Stimulated activated CD8-positive, alpha-beta memory T cell treated with anti-CD3 and anti-CD28 coated beads, Interleukin-4, amount 100 ng/mL, for 4 hours (primary cell): ENCODE measurements at places on chromosomes 12 and 14.

GRCh38 chr12:8698132-8698851, 501 bp downstream of the RIMKLB start:
- peak; percentile 12 for DNase-seq

- DNase-seq, result no peak
These were observed 46.6 kb downstream of the PRIMA1 start for GRCh38 chr14:93741556-93742230.

GRCh38 chr14:95039993-95040348, 117.4 kb downstream of the DICER1 start:
- DNase-seq, result no peak

- DNase-seq, result no peak
These were observed 12.1 kb upstream of the KCNMB4 start for GRCh38 chr12:70353780-70354660.

DNA sequence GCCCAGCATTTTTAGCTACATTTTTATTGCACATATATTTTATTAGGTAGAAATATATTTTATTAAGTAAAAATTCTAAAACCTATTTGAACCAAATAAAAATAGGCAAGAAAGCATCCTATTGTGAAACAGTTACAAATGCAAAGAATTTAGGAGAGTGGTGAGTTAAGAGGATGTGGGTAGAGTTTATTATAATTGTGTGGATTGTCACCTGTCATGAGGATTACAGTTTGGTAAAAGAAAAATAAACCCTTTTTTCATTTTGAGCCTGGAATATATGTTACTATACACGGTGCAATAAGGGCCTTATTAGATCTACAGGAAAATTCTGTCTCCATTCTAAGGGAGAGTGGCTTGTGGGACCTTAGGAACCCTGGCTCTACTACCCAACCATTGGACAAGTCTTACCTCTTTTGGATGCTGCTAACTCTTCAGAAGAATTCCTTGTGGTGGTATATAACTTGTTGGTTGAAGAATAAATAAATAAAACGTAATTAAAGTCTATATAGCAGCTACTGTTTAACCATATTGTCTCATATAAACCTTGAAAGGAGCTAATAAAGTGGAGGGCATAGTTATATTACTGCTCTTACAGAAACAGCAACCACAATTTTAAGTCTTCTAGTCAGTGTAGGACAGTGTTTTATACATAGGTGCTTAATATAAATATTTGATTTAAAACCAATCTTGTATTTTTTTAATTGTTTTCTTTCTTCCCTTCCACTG, 67.8 kb downstream of the FGD4 start:
- no peak for DNase-seq

DNA sequence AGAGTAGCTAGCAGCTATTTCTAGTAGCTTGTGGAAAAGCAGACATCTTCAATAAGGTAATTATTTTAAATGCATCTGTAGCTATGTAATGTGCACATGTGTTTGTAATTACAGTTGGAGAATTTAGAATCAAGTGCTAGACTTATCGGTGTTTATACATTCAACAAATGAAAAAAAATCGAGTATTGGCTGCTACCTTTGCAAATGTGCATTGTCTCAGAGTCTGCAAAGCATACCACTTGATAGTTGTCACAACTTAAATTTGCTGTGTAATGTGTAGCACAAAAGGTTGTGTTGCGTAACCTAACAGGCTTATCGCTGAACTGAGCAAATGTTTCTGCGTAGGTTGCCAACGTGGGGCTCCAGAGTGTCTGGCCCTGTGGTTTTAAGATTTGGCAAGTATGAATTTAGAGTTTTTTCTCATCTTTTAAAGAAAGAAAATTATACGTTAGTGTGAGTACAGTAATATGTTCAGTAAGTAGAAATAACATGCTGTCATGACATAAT, 44.3 kb downstream of the TMTC2 start:
- no peak for DNase-seq

DNA sequence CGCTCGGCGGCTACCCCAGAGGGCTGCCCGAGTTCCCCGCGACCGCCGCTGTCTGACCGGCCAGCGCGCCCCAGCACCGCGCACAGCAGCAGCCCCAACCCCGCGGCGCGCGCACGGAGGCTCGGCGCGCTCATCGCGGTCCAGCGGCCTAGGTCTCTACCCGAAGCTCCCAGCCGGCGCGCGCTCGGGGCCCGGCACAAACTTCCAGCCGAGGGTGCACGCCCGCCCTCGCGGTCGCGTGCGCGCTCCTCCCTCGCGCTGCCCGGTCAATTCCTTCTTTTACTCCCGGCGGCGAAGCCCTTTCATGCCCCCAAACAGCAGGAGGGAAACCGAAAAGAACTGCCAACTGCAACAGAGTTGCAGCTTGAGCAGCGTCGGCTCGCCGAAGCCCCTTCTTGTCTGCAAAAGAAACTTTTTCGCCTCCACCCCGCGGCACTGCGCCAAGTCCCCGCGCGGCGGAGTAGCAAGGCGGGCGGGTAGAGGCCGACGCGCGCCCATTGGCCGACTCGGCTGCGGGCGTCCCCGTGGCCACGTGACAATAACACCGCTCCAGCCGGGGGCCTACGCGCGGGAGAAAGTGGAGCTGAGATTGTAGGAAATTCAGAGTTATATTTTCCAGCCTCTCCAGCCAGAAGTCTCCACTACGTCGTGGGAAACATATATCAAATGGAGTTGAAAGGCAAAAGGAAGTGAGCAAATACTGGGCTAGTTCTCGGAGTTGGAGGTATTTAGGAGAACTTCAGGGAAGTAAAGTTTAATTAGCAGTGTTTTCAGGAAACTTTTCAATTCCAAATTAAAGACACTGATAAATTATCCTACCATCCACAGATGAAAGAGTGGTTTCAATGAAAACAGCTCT, at the start of gene LRIG3:
LRIG3 (minus strand) TSS at position 403 of the 859 bp plus-strand sequence; CDS start at position 134, 269 bp downstream.
- DNase-seq, result no peak

DNA sequence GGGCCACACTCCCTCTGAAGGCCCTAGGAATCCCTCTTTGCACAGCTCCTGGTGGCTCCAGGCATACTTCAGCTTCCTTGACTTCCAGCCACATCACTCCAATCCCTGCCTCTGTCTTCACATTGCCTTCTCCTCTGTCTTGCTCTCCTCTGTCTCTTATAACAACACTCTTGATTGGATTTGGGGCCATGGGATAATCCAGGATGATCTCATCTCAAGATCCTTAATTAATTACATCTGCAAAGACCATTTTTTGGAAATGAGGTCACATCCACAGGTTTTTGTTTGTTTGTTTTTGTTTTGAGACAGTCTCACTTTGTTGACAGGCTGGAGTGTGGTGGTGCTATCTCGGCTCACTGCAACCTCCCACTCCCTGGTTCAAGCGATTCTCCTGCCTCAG, 88.7 kb downstream of the TMTC1 start:
- no peak for DNase-seq

- no peak for DNase-seq
These were observed 75.9 kb downstream of the DUSP16 start for GRCh38 chr12:12486661-12487240.

GRCh38 chr14:105858676-105859025, 332.3 kb downstream of the TMEM121 start:
- DNase-seq, result no peak

GRCh38 chr14:70909733-70910614, 2.7 kb downstream of the PCNX1 start:
- no peak for DNase-seq

DNA sequence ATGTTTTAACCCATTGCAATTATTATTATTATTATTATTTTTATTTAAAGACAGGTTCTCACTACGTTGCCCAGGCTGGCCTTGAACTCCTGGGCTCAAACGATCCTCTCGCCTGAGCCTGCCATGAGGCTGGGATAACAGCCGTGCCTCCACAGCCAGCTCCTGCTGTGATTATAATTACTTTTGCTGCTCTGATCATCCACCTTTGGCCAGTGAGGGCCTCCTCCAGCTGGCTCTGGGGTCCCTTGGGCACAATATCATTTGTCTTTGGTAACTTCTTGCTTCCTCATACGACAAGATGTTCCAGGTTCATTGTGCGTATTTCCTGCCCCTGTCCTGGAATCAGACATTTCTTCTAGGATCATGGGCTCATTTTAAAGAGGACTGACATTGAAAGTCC, 28.4 kb downstream of the LRTM2 start:
- DNase-seq, result no peak

- DNase-seq, result no peak
These were observed 127.9 kb downstream of the EFCAB11 start for GRCh38 chr14:89826596-89826995.

GRCh38 chr12:76303989-76304460, 44.2 kb downstream of the BBS10 start:
- DNase-seq, result no peak

DNA sequence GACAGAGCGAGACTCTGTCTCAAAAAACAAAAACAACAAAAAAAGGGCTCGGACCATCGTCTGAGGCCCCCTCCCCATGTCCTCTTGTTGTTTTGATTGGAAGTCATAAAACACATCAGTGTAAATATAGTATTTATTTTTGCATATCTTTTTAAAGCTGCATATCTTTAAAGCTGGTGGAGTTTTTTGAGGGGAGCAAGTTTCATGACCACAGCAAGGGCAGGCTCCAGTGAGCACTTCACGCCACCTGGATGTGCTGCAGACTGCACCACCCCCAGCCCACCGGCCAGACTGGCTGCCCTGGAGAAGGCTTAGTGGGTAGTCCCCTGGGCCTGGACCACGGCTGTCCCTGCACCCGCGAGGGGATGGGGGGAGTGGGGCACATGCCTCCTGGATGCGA, 11.9 kb upstream of the BCL7A start:
- DNase-seq, result no peak

- no peak for DNase-seq
These were observed 53.3 kb upstream of the NR2C1 start for GRCh38 chr12:95126736-95127135.

- DNase-seq, result no peak
These were observed 16.9 kb downstream of the BDKRB1 start for GRCh38 chr14:96272777-96273473.

DNA sequence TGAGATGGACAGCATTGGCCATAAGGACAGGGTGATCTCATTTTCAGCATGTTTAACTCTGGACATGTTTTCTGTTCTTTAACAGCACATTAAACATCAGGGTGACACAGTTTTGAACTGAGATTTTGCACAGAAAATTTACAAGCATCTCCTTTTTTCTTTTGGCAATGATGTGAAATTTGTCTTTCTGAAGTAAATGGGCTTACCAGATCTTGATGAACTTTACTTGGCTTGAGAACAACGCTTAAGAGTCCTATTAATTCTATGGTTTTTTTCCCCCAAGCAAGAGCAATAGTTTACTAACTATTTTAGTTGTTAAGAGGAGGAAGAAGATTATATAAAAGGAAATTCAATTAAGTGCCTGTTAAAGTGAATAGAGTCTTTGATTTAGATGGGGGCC, 491.0 kb downstream of the SNAPC1 start:
- no peak for DNase-seq

GRCh38 chr14:25050269-25051150, 563 bp upstream of the STXBP6 start:
- DNase-seq, result no peak

DNA sequence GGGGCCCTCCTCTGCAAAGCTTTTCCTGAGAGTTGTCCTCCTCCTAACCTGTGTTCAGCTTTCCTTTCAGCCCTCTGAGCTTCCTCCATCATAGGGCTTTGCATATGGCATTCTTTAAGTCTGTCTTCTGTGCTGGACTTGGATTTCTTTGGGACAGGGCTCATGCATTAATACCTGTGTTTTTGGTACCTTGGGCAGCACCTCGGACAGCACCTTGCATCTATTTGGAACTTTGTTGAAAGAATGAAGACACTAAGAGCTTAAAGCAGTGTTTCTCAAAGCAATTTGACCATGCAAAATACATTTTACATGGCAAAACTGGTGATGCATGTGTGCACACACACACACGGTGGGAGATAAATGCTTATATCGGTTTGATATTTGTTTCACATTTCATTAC, 115.0 kb upstream of the SRRM4 start:
- DNase-seq, result no peak

GRCh38 chr14:51139121-51139681, 44.3 kb upstream of the TRIM9 start:
- DNase-seq, result no peak

- no peak for DNase-seq
These were observed 162.7 kb upstream of the GSC start for GRCh38 chr14:94932589-94932988.

DNA sequence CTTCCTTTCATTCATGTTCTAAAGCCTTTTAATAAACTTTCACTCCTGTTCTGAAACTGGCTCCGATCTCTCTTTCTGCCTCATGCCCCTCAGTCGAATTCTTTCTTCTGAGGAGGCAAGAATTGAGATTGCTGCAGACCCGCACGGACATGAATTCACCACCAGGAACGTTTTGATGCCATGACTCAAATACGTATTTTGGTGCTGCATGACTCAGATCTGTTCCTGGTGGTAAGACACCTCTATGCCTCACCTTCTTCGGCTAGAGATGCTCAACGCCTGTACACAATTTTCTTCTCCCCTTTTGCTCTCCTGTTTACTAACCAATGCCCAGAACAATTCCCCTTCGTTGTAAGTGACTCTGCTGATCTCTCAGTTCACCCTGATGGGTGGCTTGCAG, 52.0 kb upstream of the RIMBP2 start:
- DNase-seq, result no peak

- DNase-seq, result no peak
These were observed 15.9 kb downstream of the PLEKHG3 start for GRCh38 chr14:64720131-64720576.

- DNase-seq, result no peak
These were observed 67.5 kb downstream of the NIN start for GRCh38 chr14:50763382-50764007.

DNA sequence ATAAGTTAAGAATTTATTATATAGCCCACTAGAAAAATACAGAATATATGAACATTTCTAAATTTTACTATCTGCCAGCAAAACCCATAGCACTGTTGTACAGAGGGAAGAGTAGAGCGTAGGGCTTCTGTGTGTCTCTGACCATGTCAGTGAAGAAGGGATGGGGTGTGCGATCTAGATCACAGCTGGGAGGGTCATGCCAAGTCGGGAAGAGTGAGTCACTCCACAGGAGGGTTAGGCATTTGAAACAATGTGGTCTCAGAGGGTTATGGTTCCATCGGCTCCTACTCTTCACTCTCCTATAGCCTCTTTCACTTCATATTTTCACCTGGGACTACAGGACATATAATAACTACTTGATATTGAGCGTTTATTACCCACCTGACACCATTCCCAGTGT, 185.1 kb upstream of the DDHD1 start:
- no peak for DNase-seq

- no peak for DNase-seq
These were observed 232.6 kb downstream of the EPS8 start for GRCh38 chr12:15556411-15557102.

DNA sequence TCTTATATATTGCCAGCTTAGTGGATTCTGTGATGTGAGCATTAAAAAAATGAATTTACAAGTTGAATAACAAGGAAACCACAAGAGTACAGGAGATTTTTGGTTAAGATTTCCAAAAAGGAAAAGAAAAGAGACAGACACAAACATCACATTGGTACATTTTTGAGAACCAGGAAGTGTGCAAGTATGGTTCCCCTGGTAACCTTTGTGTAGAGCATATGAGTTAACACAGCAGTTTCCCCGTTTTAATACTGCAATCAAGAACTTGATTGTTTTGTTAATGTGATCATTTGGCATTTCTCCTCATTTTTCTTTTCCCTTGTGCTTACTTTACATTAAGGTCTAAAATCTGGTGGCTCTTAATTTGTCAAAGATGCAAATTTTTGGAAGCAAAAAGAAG, 490.4 kb upstream of the ATP2B1 start:
- DNase-seq, result no peak

- DNase-seq, result no peak
These were observed 646.1 kb upstream of the TMEM132C start for GRCh38 chr12:127620735-127621355.

GRCh38 chr12:4960547-4960946, 50.8 kb downstream of the KCNA1 start:
- DNase-seq, result no peak
